ENCODE measurements at places on chromosomes 1 and 21.

- no peak for DNase-seq
These were observed 54.1 kb downstream of the LUZP1 start for GRCh38 chr1:23114424-23115079.

- no peak for DNase-seq
These were observed 18.8 kb upstream of the RGS16 start for GRCh38 chr1:182622901-182623528.

DNA sequence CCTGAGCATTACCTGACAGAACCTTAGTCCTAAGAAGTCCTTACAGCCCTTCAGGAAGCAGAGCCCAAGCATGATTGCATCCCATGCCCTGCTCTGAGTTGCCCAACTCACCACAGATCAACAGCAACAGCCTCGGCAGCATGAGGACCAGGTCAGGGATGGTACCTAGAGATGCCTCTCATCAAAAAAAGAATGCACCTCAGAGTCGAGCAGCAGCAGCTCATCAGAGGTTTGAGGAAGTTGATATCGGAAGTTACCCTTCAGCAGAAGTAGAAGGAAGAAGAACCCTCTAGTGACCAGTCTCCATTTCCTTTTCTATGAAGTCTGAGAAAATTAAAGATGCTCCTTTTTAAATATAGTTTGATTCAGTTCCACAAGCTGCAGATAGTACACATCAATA, at the start of gene FCRL1:
TSS of gene FCRL1 (minus strand) at position 225 of the 400 bp plus-strand sequence. CDS start at position 142, 83 bp downstream.
- no peak for DNase-seq

- DNase-seq = no peak
These were observed 138.5 kb downstream of the SLC45A1 start for GRCh38 chr1:8456308-8456912.

GRCh38 chr1:3778590-3779264, 6.2 kb downstream of the SMIM1 start:
- DNase-seq = peak; percentile 59

DNA sequence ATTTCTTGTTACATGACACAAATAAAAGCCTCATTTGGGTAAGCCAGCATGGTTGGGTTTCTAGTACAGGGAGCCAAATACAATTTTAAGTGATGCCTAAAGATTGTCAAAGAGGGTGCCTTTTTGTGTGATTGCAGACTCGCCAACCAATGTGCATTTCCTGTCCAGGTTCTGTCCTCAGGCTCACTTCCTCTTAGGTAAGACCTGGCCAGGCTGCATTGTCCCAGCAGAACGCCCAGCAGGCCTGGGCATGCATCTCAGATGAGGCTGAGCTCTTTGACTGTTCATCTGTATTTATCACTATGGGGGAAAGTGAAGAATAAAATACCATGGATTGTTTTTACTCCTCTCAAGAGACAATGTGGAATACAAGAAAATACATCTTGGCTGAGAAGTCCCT, 49.7 kb downstream of the KCNC4 start:
- DNase-seq = no peak

- no peak for DNase-seq
These were observed 5.1 kb downstream of the KCNJ9 start for GRCh38 chr1:160086456-160086892.

DNA sequence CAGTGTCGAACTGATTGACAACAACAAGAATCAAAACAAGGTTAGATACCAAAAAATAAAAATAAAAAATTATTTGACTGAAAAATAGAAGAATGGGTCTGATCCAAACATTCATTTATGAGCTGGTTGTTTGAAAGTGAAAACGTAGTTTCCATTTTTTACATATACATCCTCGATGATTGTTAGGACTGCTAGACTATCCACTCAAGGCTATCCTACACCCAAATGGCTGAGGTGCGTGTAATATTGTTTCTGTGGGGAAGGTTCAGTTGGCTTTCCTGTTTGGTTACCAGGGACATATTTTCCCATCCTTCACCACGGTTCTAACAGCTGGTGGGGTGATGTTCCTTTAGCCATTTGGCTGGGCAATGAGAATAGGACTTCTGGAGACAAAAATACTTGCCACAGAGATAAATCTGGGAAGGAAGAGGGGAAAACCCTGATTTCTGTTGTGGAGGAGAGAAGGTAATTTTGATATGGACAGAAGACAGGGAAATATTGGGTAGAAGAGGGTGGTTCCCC, 66.3 kb downstream of the MAP3K7CL start:
- DNase-seq = no peak

DNA sequence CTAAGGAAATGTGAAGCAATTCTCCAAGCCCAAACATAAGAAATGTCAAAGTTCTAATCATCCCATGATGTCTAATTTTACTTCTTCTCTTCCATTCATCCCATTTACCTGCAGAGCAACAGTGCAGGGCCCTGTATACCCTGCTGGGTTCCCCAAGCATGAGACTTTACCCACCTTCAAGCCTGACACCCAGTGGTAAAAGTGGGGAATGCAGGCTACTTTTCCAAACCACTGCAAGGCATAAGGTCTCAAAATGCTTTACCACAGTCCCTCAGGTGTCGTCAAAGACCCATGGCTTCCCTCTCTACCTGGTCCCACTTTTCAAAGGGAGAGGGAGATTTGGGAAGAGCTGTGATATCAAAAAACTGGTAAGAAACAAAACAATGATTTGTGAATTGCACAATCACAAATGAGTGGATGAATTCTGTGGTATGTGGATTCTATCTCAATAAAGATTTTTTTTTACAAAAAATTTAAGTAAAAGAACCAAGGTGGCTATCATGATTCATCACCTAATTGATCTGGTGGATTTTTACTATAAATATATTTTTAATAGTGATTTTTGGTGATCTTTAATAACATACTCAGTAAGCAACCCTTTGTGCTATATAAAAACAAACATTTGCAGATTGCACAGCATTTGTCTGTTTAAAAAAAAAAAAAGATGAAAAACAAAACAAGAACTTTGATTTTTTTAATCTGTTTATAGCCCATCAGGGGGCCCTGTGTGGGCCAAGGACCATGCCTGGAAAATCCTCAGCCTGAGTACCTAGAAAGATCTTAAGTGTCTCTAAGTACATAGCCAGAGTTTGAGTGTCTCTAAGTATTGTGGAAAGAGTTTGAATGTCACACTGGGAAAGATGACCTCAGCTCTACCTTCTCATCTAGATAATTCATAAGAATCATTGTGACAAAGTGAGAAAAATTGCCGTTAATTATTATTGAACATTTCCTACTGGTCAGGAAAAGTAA, 73.1 kb upstream of the GJB5 start:
- no peak for DNase-seq

GRCh38 chr1:20302108-20302471, 11.4 kb downstream of the VWA5B1 start:
- DNase-seq = no peak

DNA sequence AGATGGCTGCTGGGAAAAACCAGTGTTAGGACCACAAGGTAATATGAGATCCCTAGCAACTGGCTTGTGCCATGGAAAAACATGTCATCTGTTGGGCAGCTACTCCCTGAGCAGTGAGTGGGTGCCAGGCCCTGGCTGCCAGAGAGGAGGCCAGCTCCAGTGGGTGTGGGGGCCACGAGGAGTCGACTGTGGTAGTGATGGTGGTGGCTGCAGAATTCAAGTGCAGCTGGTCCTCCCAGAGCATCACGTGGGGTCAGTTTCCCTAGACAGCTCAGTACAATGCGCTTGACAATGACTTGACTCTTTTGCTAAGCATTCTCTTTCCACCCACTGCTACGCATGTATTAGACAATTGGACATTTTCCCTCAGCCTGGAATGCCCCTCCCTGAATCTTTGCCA, 14.5 kb upstream of the CDC42 start:
- DNase-seq = peak; percentile 48

DNA sequence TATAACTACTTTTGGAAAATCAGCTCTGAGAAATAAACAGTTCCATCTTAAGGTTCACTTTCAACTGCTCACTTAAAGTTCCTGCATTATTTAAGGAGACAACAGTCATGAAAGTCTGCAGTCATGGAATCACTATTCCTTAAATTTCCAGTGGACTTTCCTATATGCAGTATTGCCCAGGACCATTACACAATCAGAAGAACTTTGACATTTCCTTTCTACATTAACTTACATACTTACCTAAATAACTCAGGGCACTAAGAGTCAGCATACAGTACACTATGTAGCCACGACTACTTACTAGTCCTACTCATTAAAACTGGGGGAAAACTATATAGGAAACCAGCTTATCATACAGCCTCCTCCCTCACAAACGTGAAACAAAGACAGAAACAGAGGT, 220.1 kb downstream of the SLC45A1 start:
- no peak for DNase-seq

- no peak for DNase-seq
These were observed 41.4 kb downstream of the NOS1AP start for GRCh38 chr1:162110910-162111309.

- DNase-seq = no peak
These were observed 179.9 kb upstream of the SPAG17 start for GRCh38 chr1:118364882-118365281.

DNA sequence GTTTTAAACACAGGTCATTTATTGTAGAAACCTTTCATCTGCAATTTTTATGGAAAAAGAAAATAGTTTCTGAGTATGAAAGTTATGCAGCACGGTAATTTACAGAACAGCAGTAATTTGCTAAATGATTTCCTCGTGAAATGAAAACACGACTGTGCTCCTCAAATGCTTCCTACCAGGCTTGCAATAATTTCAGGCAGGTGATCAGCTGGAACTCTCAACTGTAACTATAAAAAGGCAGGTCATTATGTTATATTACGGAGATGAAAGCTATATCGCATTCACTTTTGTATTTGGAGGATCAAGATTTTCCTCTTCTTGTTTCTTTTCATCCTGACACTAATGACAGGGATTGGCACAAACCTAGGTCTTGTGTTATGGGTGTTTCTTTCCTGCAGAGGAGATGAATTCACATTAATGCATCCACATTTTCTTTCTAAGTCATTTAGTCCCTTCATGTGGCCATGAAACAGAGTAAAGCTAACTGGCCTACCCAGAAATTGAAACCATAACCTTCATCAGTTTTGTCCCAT, 57.4 kb downstream of the SAMSN1 start:
- no peak for DNase-seq

GRCh38 chr1:58780411-58780810, 3.4 kb downstream of the JUN start:
- no peak for DNase-seq

DNA sequence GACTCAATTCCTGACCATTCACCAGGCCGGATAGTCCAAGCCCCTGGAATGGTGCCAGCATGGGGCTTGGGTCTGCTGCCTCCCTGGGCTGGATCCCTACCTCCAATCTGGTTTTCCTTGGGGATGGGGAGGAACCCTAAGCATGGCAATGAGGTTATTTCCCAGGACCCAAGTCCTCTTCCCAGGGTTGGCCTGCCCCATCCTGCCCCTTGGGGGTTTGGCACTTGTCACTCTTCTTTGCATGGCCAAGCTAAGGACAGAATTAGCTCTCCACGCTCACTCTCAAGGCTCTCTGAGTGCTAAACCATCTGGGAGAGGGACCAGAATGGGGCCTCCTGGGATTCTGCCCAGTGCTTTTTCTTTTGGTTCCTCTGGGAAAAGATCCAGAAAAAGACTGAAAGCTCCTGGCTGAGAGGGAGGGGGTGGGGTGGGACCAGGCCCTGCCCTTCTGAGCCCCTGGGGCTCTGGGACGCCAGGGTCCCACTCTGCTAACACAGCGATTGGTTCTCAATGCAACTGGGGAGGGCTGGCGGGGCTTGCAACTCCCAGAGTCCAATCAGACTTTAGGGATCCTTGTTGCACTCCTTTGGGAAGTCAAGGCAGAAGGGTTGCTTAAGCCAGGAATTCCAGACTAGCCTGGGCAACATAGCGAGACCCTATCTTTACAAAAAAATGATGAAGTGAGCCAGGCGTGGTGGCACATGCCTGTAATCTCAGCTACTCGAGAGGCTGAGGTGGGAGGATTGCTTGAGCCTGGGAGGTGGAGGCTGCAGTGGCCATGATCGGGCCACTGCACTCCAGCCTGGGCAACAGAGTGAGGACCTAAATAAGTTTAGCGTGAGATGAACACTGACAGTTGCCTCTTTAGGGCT, 52.7 kb downstream of the DHRS3 start:
- DNase-seq = peak; percentile 48

DNA sequence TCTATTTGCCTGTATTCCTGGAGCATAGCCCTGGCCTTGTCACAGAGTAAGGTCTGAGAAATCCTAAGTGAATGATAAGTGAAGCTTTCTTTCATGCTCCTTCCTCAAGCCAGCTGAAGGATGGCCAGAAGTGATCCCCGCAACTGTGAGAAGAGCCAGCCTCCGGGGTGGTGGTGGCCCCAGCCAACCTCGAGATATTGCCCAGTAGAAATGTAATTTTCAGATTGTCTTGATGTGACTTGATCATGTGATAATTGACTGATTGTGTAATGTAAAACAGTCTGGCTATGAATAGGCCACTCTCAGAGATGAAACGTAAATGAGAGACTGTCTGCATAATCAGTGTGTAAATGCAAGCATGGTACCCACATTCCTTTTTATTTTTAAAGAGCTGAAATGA, 242.4 kb upstream of the CAMK1G start:
- DNase-seq = no peak

DNA sequence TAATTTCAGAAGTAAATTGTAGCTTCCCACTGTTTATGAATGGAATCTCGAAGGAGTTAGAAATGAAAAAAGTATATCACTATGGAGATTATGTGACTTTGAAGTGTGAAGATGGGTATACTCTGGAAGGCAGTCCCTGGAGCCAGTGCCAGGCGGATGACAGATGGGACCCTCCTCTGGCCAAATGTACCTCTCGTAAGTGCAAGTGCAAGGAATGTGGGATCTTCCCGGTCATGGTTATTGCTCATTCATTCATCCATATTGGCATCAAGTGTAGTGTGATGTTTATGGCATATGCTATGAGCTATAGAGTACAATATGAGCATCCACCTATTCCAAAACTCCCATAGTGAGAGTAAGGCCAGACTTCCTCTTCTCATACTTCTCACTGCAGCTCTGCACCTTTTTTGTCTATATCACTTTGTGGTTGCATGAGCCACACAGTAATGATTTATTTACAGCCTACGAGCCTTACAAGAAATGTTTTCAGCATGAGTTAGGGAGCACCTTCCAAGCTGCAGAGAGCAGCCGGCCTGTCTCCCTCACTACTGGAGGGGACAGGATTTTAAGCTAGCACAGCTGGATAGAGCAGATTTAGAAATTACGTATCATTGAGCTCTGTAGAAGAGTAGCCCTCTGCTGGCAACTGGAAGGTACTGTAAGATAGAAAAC, 24.9 kb upstream of the CR1L start:
- DNase-seq = no peak
